ENCODE measurements at places on chromosomes 11 and 22.

DNA sequence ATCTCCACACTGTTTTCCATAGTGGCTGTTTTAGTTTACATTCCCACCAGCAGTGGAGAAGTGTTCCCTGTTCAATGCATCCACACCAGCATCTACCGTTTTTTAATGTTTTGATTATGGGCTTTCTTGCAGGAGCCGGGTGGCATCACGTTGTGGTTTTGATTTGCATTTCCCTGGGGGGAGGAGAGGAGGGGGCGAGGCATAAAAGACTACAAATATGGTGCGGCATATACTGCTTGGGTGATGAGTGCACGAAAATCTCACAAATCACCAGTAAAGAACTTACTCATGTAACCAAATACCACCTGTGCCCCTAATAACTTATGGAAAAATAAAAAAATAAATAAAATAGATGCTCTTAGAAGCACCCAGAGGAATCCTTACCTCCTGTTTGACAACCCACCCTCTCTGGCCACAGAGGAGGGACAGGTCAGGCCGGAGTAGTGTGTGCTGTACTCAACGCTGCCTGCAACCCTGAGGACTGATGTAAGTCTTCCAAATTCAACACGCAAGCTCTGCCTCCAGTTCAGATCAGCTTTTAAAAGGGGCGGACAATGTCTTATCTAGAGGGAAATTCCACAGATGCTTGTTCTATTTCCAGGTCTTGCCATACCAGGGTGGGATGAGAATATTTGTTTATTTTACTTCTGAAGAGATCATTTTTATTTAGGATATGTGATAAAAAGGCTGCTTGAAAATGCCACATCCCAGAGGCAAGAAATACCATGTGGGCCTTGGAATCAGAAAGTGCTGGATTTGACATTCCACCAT, 329.6 kb upstream of the B3GAT1 start:
- DNase-seq, result no peak

GRCh38 chr11:17631702-17632365, 84.8 kb downstream of the OTOG start:
- no peak for DNase-seq

DNA sequence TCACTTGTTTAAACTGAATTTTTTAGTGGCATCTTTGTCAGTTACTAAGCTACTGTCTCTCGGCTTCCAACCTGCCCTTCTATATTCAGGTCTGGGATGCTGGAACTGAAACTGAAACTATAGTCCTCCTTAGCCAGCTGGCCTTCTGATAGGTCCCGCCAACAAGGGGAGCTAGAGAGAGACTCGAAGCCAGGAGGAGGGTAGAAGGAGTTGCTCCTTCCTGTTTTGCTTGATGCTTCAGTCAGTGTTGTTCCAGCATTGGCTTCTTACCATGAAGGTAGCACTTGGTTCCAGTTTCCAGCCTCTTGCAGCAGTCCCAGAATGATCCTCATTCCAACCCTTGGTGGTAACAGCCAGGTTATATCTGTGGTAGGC, 32.9 kb upstream of the HORMAD2 start:
- DNase-seq, result peak; percentile 22

DNA sequence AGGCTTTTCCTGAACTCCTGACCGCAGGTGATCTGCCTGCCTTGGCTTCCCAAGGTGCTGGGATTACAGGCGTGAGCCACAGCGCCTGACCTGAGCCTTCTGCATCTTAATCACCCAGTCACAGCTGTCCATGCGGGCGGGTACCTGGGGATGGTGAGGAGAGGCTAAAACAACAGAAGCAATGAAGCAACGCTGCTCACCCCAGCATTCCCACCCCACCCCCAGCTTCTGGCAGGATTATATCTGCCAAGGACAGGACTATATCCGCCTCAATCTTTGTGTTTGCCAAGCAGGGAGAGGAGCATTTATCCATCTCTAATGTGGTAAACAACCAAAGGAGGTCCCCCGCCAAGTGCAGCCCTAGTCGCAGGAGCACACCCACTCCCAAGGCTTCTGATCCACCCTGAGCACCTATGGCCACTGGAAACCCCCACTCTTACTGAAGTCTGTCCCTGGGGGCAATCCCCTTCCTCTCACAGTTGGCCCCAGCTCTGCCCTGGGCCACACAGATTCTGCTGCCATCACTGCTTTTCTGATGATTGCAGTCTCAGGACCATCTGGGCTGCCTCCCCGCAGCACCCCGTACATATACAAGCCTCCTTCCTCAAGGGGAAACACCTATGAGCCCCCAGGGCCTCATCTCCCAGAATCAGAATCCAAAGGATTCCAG, 8.8 kb upstream of the LGALS2 start:
- no peak for DNase-seq

- no peak for DNase-seq
These were observed 10.4 kb downstream of the MICAL3 start for GRCh38 chr22:18013947-18014346.

- DNase-seq, result no peak
These were observed 105.1 kb downstream of the FANCF start for GRCh38 chr11:22520521-22520920.

GRCh38 chr11:113960702-113961330, 14.1 kb upstream of the HTR3A start:
- no peak for DNase-seq

DNA sequence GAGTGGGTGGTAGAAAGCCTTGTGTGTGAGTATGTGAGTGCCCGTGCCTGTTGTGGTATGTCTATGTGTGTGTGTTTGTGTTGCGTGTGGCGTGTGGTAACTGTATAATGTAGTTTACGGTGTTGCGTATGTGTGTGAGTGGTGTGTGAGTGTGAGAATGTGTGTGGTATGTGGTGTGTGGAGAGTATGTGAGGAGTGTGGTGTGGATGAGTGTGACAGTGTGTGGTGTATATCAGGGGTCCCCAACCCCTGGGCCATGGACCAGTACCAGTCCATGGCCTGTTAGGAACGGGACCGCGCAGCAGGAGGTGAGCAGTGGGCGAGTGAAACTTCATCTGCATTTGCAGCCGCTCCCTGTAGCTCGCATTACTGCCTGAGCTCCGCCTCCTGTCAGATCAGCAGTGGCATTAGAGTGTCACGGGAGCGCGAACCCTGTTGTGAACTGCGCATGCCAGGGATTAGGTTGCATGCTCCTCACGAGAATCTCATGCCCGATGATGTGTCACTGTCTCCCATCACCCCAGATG, 5.7 kb downstream of the UPK3A start:
- DNase-seq, result peak; percentile 90

GRCh38 chr11:41403458-41403857, 56.0 kb downstream of the LRRC4C start:
- DNase-seq, result no peak

- no peak for DNase-seq
These were observed 214.3 kb downstream of the CTTN start for GRCh38 chr11:70612459-70613141.

DNA sequence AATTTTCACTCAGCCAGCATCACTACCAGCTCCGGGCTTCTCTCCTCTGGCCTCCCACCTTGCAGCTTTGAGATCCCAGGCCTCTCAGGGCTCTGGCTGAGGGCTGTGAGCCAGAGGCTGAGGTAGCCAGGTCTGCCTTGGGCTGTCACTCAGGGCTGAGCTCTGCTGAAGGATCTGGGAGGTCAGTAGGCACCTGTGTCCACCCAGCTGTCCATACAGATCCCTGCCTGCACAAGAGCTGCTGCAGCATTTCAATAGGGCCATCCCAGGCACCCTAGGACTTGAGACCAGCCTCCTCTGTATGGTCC, 12.6 kb downstream of the KCNQ1OT1 start:
- no peak for DNase-seq

- peak; percentile 95 for DNase-seq
These were observed 31.0 kb downstream of the TMPRSS5 start for GRCh38 chr11:113675003-113675561.

DNA sequence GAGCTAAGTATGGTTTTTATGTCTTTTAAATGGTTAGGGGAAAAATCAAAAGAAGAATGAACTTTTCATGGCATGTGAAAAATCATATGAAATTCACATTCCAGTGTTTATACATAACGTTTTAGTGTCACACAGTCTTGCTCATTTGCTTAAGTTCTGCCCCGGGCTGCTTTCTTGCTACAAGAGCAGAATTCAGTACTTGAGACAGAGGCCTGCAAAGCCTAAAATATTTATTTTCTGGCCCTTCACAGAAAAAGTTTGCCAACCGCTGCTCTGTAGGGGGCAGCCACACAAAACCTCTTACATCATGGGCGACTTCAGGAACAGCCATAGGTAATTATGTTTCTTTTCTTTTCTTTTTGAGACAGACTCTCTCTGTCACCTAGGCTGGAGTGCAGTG, 1.0 kb upstream of the ATG2A start:
- peak; percentile 72 for DNase-seq

GRCh38 chr22:29936186-29936585, 53.2 kb downstream of the MTMR3 start:
- DNase-seq, result no peak

- DNase-seq, result peak; percentile 21
These were observed 6.5 kb upstream of the UCP2 start for GRCh38 chr11:73989156-73989555.

Data from EH (cell line).